Right lobe of liver (tissue), 6 donors: ENCODE measurements at places on chromosomes 2 and 18.
A peak's percentile ranks its signal among the peaks of the same experiment; 100 is the strongest.

DNA sequence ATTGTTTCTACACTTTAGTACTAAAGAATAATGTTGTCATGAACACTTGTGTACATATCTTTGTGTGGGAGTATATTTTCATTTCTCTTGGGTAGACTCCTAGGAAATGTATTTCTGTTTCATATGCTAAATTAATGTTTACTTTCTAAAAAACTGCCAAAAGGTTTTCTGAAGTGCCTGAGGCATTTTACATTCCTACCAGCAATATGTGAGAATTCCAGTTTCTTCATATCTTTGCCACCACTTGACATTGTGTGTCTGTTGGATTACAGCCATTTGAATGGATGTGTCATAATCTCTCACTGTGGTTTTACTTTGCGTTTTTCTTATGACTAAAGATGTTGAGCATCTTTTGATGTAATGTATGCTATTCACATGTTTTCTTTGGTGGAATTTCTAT lies 428.2 kb upstream of the KCNH7 start:
- no peak overlapping the region for H3K4me3 ChIP-seq
- no peak overlapping the region for H3K27ac ChIP-seq
- H3K36me3 ChIP-seq = no peaks in the 10 kb centered on the region
- no peaks in the 10 kb centered on the region for H3K4me1 ChIP-seq

DNA sequence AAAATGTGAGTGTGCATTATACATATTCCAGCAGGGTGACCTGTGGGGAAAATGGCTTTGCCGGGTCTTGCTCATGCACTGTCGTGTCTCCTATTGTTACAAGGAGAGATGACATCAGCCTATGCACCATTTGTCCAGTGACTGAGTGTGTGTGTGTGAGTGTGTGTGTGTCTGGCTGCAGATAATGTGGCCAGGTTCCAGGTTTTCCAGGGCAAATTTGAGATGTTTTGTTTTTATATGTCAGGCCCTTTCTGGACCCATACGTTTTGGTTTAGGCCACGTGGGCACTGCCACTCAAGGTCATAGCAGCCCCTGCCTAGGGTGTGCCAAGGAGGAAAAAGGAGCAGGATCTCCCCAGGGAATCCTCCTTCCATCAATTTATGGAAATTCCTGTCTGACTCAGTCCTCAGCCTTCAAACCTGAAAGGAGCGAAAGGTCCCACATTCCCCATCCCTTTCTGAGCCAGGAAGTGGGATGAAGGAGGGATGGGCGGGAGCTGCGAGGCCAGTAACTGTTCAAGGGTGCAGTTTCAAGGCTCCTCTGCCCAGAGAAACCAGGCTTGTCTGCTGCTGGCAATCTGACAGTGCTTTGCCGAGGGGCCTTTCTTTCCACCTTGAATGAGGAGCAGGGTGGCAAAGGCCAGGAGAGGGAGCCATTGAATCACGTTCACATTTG lies 93.0 kb upstream of the SMAD2 start:
- no peak overlapping the region for H3K27ac ChIP-seq
- DNase-seq = no peak
- no peaks in the 10 kb centered on the region for H3K36me3 ChIP-seq
- no peak overlapping the region for H3K4me3 ChIP-seq

DNA sequence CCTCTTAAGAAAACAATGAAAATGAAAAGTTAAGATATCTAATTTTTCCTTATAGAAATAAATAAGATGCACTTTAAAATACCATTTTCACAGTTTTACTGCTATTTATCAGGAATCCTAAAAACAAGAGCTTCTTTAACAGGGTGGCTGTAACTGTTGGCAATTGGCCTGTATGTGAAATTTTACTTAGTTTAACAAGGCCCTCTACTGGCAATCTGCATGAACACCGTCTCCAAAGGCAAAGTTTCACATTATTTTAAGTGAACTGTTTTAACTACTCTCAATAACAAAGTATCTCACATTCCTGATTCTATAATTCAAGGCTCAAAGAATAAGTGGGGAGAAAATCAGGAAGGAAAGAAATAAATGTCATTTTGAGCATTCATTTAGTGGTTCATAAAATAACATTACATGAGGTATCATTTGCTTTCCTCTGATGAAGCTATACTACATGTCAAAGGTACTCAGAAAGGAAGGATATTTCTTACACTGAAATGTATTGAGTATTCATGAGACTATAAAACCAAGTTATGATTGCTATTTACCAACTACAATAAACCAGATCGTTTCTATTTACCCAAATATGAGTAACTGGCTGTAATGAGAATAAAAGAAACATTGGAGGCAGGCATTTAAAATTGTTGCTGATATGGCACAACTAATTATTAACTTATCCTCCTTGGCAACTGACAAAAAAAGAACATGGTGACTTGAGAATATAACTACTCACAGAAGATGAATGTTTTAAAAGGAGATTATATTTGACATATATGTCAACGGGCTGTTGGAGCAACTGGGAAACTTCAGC lies 7.0 kb downstream of the NCKAP5 start:
- H3K36me3 ChIP-seq = no peaks in the 10 kb centered on the region
- DNase-seq = no peak
- no peaks in the 10 kb centered on the region for H3K27me3 ChIP-seq
- no peaks in the 10 kb centered on the region for H3K4me1 ChIP-seq
- H3K27ac ChIP-seq = no peak overlapping the region
- H3K4me3 ChIP-seq = no peak overlapping the region

- H3K27me3 ChIP-seq = no peaks in the 10 kb centered on the region
- H3K27ac ChIP-seq = no peak overlapping the region
- no peaks in the 10 kb centered on the region for H3K36me3 ChIP-seq
- H3K4me1 ChIP-seq = no peaks in the 10 kb centered on the region
- H3K4me3 ChIP-seq = no peak overlapping the region
- no peak for DNase-seq
Observed at GRCh38 chr2:8202132-8202531, 479.7 kb upstream of the ID2 start.

DNA sequence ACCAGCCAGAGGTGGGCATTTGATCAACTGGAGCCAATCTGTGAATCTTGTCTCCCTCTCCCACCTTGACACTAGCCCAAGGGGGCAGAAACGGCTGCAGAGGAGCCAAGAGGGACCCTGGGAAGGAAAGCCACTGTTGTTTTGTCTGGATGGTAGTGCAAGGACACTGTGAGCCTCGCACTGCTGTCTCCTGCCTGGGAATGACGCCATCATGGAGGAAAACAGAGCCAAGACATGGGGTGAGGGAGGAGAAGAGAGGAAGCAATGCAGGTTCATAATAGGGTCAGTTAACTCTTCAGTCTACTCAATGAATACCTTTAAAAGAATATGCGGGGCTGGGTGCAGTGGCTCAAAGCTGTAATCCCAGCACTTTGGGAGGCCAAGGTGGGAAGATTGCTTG lies 231.1 kb upstream of the AGAP1 start:
- no peaks in the 10 kb centered on the region for H3K36me3 ChIP-seq
- no peak for DNase-seq
- no peaks in the 10 kb centered on the region for H3K4me1 ChIP-seq
- no peak overlapping the region for H3K4me3 ChIP-seq
- no peak overlapping the region for H3K27ac ChIP-seq

DNA sequence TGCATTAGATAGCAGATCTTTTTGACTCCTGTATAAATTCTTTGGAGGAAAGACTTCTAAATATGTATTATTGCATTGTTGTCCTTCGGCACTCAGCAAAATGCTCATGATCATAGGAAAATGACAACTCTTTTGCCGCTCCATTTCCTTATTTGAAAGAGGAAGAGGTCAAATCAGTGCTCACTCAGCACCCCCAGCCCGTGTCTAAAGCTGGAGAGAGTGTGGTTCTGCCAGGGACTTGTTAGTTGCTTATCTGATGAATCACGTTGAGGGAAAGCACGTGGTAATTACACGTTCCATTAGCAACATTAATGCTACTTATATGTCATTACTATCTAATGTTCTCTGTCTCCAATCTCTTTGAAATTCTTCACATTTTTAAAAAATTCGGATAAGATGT lies 46.0 kb upstream of the MBP start:
- H3K4me3 ChIP-seq = no peak overlapping the region
- peaks cover 6% of the 10 kb centered on the region for H3K4me1 ChIP-seq
- no peak for DNase-seq
- H3K36me3 ChIP-seq = no peaks in the 10 kb centered on the region
- no peak overlapping the region for H3K27ac ChIP-seq
- H3K27me3 ChIP-seq = no peaks in the 10 kb centered on the region

GRCh38 chr2:30964334-30965005 lies 157.2 kb upstream of the CAPN13 start:
- no peak for DNase-seq
- H3K4me3 ChIP-seq = no peak overlapping the region
- H3K4me1 ChIP-seq = no peaks in the 10 kb centered on the region
- no peaks in the 10 kb centered on the region for H3K27me3 ChIP-seq
- no peak overlapping the region for H3K27ac ChIP-seq

GRCh38 chr18:10197097-10197496 lies 257.3 kb upstream of the APCDD1 start:
- H3K36me3 ChIP-seq = no peaks in the 10 kb centered on the region
- no peak overlapping the region for H3K27ac ChIP-seq
- DNase-seq = no peak
- H3K27me3 ChIP-seq = no peaks in the 10 kb centered on the region

- no peak overlapping the region for H3K4me3 ChIP-seq
- peaks cover 10% of the 10 kb centered on the region for H3K4me1 ChIP-seq
- no peak for DNase-seq
- no peaks in the 10 kb centered on the region for H3K27me3 ChIP-seq
- no peak overlapping the region for H3K27ac ChIP-seq
Observed at GRCh38 chr2:239394346-239394945, 6.4 kb downstream of the HDAC4 start.

GRCh38 chr18:26729008-26729407 lies 136.5 kb downstream of the AQP4 start:
- no peaks in the 10 kb centered on the region for H3K36me3 ChIP-seq
- DNase-seq = no peak
- no peaks in the 10 kb centered on the region for H3K27me3 ChIP-seq
- H3K4me1 ChIP-seq = no peaks in the 10 kb centered on the region
- H3K4me3 ChIP-seq = no peak overlapping the region

- H3K4me3 ChIP-seq = no peak overlapping the region
- no peak overlapping the region for H3K27ac ChIP-seq
- no peak for DNase-seq
- no peaks in the 10 kb centered on the region for H3K36me3 ChIP-seq
- H3K4me1 ChIP-seq = peaks cover 32% of the 10 kb centered on the region
- no peaks in the 10 kb centered on the region for H3K27me3 ChIP-seq
Observed at GRCh38 chr2:43453179-43454170, 142.4 kb downstream of the THADA start.

- peak; percentile 54 for DNase-seq
- H3K27me3 ChIP-seq = no peaks in the 10 kb centered on the region
- H3K4me3 ChIP-seq = no peak overlapping the region
- H3K4me1 ChIP-seq = no peaks in the 10 kb centered on the region
- no peaks in the 10 kb centered on the region for H3K36me3 ChIP-seq
Observed at GRCh38 chr2:127695491-127696472, 5.5 kb upstream of the SFT2D3 start.

DNA sequence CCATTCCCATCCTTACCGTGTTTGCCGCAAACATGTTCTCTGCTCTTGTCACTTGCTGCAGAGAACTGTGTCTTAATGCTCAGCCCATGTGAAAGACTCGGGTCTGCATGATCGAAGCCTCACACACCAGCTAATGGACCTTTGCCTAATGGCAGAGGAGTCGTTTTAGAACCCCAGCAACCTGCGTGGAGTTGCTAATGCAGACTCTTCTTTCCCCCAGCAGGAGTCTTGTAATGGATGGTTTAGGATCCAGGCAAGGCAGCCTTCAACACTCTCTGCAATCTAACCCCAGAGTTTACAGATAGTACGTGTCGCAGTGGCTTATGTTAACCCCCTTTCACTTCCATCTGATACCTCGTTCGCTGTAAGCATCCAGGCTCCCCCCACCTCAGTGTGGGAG lies 316.4 kb downstream of the AGAP1 start:
- no peaks in the 10 kb centered on the region for H3K4me1 ChIP-seq
- no peak overlapping the region for H3K4me3 ChIP-seq
- no peak for DNase-seq
- H3K27ac ChIP-seq = no peak overlapping the region
- H3K27me3 ChIP-seq = no peaks in the 10 kb centered on the region

GRCh38 chr2:30145826-30146336 lies 926 bp upstream of the YPEL5 start:
- DNase-seq = no peak
- H3K27me3 ChIP-seq = no peaks in the 10 kb centered on the region
- no peaks in the 10 kb centered on the region for H3K36me3 ChIP-seq
- H3K4me1 ChIP-seq = no peaks in the 10 kb centered on the region
- peak overlapping the region; percentile 59 for H3K4me3 ChIP-seq

GRCh38 chr2:234286118-234286598 lies 210.7 kb downstream of the ARL4C start:
- no peak for DNase-seq
- H3K27me3 ChIP-seq = no peaks in the 10 kb centered on the region
- no peaks in the 10 kb centered on the region for H3K36me3 ChIP-seq
- H3K27ac ChIP-seq = no peak overlapping the region
- H3K4me1 ChIP-seq = no peaks in the 10 kb centered on the region
- H3K4me3 ChIP-seq = no peak overlapping the region

GRCh38 chr2:158988501-158988900 lies 20.1 kb downstream of the TANC1 start:
- no peaks in the 10 kb centered on the region for H3K36me3 ChIP-seq
- no peaks in the 10 kb centered on the region for H3K27me3 ChIP-seq
- no peaks in the 10 kb centered on the region for H3K4me1 ChIP-seq
- DNase-seq = no peak
- H3K27ac ChIP-seq = no peak overlapping the region
- H3K4me3 ChIP-seq = no peak overlapping the region

GRCh38 chr2:95022309-95023221 lies 2.9 kb upstream of the MAL start:
- no peak overlapping the region for H3K27ac ChIP-seq
- no peaks in the 10 kb centered on the region for H3K27me3 ChIP-seq
- no peaks in the 10 kb centered on the region for H3K36me3 ChIP-seq
- H3K4me1 ChIP-seq = peaks cover 11% of the 10 kb centered on the region

DNA sequence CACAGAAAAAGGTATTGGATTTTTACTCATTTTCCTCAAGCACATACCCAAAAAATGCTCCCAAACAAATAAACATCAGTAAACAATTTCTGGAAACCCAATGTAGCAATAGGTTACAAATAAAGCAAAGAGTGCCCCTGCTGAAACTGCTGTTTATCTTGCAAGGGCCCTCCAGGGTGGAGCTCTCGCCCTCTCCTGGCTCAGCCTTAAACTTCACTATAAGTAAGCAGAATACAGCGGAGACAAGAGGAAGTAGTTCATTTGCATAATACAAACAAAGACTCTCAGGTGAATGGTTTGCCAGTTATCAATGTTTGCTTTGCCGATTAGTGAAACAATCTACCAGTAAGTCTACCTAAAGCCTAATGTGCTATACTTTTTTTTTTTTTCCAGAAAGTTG lies 437.6 kb downstream of the DLGAP1 start:
- H3K27ac ChIP-seq = no peak overlapping the region
- no peaks in the 10 kb centered on the region for H3K4me1 ChIP-seq
- H3K36me3 ChIP-seq = no peaks in the 10 kb centered on the region
- no peak for DNase-seq
- H3K27me3 ChIP-seq = no peaks in the 10 kb centered on the region

DNA sequence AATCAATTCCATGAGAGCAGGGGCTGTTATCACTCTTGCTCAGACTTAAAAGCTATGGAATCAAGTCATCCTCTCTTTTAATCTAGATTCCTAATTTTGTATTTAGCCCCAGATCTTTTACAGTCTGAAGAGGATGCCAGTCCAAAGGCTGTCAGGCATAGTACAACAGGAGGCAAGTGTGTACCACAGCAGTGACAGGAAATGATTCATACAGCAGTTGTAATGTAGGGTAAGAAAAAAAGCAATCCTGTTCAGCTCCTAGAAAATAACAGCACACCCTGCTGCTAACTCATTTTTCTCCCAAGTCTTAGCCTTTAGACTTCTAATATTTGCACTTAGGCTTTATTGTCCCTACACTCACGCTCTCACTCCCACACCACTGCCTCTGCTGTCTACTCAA lies 127.8 kb upstream of the SYT4 start:
- H3K4me1 ChIP-seq = no peaks in the 10 kb centered on the region
- no peak overlapping the region for H3K27ac ChIP-seq
